ENCODE measurements at places on chromosomes 2 and 18. TPM values are rescaled to one million over a fixed set of nuclear protein-coding genes. Genes with fewer than 3 reads are reported as not detected.

DNA sequence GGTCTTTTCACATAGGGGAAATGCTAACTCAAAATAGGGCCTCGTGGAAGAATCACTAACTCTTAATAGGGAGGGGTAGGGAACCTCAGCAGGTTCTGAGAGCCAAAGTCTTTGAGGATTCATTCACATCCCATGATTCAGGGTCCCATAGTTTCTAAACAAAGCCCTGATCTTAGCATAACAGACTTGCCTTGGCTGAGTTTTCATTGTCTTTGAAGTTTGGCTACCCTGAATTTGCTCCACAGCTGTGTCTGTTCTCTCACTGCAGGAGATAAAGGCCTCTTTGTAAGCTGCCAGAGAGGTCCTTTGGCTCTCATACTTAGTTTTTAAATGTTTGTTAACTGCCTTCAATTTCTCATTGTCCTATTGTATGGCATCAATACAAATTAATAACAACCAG, 54.5 kb downstream of the ZDBF2 start:
- H3K4me1 ChIP-seq, result no peaks in the 10 kb centered on the region
- H3K27ac ChIP-seq, result no peak overlapping the region
- no peak for DNase-seq
- H3K4me3 ChIP-seq, result no peak overlapping the region

GRCh38 chr2:159044804-159045286, 76.4 kb downstream of the TANC1 start:
- no peak overlapping the region for H3K27ac ChIP-seq
- peaks cover 19% of the 10 kb centered on the region for H3K4me1 ChIP-seq
- no peak for DNase-seq
- H3K27me3 ChIP-seq, result no peaks in the 10 kb centered on the region

DNA sequence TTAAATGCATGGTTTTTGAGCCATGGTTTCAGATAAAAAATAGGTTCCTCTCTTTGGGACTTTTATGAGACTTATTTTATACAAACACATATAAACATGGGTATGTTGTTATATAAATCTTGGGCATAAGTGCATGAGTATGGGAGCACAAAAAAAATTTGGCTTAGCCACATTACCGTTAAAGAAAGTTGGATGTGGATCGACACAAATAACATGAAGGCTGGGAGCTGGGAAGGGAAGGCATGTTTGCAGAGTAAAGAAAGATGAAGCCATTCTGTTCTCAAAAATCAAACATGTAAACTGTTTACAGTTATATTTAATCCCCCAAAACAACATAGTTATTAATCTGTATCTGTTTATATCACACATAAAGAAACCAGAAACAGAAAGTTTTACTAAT, 313.8 kb downstream of the NRXN1 start:
- no peaks in the 10 kb centered on the region for H3K36me3 ChIP-seq
- H3K4me3 ChIP-seq, result no peak overlapping the region
- no peaks in the 10 kb centered on the region for H3K27me3 ChIP-seq
- no peak overlapping the region for H3K27ac ChIP-seq
- H3K4me1 ChIP-seq, result no peaks in the 10 kb centered on the region
- DNase-seq, result peak; percentile 7

DNA sequence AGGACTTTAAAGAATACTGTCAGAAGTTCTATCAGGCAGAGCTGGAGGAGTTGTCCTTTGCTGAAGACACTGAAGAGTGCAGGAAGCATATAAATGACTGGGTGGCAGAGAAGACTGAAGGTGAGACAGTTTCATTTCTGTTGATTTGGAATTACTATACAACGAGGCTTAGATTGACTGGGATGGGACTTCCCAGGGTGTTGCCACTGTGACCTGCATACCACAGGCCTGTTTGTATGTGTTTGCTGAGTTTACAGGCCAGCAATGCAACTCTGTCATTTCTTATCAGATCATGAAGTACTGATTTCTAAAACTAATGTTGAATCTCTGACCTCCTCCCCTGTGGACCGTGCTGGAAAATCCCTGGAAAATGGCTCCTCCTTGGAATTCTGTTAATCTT, 11.8 kb downstream of the SERPINB8 start:
- H3K4me3 ChIP-seq, result no peak overlapping the region
- DNase-seq, result no peak
- peaks cover 4% of the 10 kb centered on the region for H3K4me1 ChIP-seq
- H3K36me3 ChIP-seq, result peaks cover 42% of the 10 kb centered on the region
- H3K27ac ChIP-seq, result no peak overlapping the region

DNA sequence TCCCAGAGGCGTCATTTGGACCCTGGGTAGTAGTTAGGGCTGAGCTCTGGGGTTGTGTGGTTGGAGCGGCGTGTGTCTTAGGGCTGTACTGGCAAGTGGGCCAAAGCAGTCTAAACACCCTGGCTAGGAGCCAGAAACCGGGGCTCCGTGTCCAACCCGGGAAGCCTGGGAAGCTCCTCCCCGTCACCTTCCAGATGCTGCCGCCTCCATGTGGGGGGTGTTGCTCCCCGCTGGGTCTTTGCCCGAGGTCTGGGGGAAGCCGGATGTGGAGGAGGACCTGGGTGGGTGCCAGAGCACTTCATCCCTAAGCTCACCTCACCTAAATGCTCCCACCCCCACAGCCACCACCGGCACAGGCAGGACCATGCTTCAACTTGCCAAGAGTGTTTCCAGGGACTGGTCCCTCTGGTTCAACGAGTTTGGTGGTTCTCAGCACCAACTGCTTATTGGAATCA, 25.4 kb downstream of the TET3 start:
- no peak overlapping the region for H3K4me3 ChIP-seq
- H3K27ac ChIP-seq, result no peak overlapping the region
- H3K4me1 ChIP-seq, result peaks cover 53% of the 10 kb centered on the region
- H3K36me3 ChIP-seq, result no peaks in the 10 kb centered on the region
- no peaks in the 10 kb centered on the region for H3K27me3 ChIP-seq

OTOS gene
- total RNA-seq, result not detected

AFF3 gene
- 15.2 TPM for total RNA-seq

ERBB4 gene
- 0.55 TPM for total RNA-seq
